ENCODE measurements at places on chromosomes 11 and 22. TPM values are rescaled to one million over a fixed set of nuclear protein-coding genes. Genes with fewer than 3 reads are reported as not detected.

NOL12 gene
- 24.3 TPM for total RNA-seq

OR8A1 gene
- not detected for total RNA-seq

BBOX1 gene
- not detected for total RNA-seq

POTEH gene
- not detected for total RNA-seq

LMNTD2 gene
- 8.2 TPM for total RNA-seq

SPTBN2 gene
- not detected for total RNA-seq

CCDC188 gene
- not detected for total RNA-seq

PANX2 gene
- total RNA-seq: 0.16 TPM

CSRP3 gene
- not detected for total RNA-seq

DCDC1 gene
- not detected for total RNA-seq

PIM3 gene
- total RNA-seq: 230 TPM

WT1 gene
- not detected for total RNA-seq

CNIH2 gene
- total RNA-seq: 6.2 TPM

GRCh38 chr11:21933095-21933494, 259.8 kb upstream of the ANO5 start:
- DNase-seq: no peak

- DNase-seq: no peak
These were observed 20.4 kb upstream of the IGSF9B start for GRCh38 chr11:133977067-133977677.

GRCh38 chr11:123104697-123105096, 42.8 kb upstream of the HSPA8 start:
- DNase-seq: no peak

DNA sequence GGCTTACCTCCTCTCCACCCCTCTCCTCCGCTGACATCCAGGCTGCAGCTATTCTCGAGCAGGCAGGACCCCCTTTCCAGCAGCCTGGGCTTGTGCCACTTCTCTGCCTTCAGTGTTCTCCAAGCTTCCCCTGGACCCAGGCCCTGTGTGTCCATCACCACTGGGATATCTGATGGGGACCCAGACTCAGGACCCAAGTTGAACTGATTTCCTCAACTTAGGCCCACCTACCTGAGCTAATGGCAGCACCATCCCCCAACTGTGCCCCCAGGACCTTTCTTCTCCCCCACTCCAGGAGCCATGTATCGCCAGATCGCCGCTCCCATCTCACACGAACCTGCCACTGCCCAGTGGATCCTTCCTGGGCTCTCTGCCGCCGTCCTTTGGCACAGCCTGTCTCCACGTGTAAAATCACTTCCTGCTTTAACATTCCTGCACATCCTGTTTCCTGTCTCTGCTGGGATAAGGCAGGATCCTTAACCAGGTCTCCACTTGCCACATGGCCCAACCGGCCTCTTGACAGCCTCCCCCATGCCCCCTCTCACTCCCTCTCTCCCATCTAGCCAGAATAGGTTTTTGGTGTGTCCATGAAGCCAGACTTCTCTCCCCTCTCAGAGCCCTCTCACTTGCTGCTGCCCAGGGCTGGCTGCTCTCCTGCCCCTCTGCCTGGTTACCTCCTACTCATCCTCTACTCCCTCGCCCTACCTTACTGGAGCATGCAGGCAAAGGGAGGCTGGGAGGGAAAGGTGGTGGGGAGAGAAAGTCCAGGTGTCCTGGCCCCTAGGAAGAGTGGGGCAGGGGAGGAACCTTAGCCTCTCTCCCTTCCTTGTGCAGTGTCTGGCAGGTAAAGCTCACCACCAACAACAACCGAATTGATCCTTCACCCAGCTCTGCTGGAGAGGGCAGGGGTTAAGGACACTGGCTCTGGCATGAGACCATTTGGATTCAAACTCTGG, 9.4 kb downstream of the SPATA19 start:
- no peak for DNase-seq

DNA sequence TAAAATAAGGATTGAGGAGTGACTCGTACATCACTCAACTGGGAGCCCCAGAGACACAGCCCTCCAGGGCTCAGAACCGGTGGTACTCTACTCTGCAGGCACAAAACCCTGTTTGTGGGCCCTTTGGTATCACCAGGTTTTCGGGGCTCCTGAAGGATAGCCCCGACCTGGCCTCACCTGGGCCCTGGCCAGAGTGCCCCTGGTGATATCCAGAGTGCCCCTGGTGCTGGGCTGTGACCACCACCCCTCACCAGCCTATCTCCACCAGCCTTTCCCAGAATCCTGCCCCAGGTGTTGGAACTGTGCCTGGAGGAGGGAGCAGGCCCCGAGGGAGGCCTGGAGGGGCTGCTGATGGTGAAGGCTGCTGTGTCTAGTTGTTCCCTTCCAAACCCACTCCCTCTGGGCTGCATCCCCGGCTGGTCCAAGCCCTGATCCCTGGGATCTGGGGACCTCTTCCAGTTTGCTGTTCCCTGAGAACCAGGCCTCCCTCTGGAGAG, 2.2 kb upstream of the GGT5 start:
- no peak for DNase-seq

- peak; percentile 39 for DNase-seq
These were observed 13.6 kb upstream of the BID start for GRCh38 chr22:17787716-17788330.

- DNase-seq: peak; percentile 2
These were observed 3.4 kb upstream of the MOGAT2 start for GRCh38 chr11:75714211-75714610.

DNA sequence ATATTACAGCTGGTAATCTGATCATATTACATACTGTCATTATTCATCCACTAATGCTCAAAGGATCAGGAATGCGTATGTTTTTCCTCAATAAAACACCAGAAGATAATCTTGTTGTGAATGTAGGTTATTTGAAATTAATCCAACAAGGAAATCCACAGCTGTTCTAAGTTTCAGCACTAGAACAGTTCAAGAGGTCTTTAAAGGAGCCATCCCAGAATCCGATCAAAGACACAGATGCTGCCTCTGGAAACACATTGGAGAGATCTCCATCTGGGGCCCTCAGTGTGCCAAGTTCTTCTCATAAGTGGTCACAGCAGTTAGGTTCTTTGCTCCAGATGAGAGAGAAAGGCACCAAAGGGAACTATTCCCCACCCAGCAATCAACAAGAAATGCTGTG, 1955.1 kb upstream of the RAG2 start:
- DNase-seq: no peak

GRCh38 chr11:126660321-126660720, 304.8 kb downstream of the ST3GAL4 start:
- DNase-seq: no peak

GRCh38 chr11:22807855-22808570, 21.6 kb downstream of the SVIP start:
- DNase-seq: no peak

- DNase-seq: no peak
These were observed 18.9 kb upstream of the UVRAG start for GRCh38 chr11:75796091-75796435.

GRCh38 chr11:66015936-66016792, 4.4 kb downstream of the CST6 start:
- no peak for DNase-seq

DNA sequence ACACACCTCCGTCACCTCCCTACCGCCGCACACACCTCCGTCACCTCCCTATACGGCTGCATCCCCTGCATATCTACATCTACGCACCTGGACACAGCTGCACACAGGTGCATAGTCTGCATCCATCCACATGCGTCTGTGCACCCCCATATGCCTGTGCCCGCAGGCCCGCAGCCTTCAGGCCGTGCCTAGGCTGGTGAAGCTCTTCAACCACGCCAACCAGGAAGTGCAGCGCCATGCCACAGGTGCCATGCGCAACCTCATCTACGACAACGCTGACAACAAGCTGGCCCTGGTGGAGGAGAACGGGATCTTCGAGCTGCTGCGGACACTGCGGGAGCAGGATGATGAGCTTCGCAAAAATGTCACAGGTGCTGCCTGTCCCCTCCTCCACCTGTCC, 4.8 kb downstream of the PKP3 start:
- no peak for DNase-seq

- DNase-seq: no peak
These were observed 397.7 kb downstream of the TBC1D22A start for GRCh38 chr22:47160141-47160541.

DNA sequence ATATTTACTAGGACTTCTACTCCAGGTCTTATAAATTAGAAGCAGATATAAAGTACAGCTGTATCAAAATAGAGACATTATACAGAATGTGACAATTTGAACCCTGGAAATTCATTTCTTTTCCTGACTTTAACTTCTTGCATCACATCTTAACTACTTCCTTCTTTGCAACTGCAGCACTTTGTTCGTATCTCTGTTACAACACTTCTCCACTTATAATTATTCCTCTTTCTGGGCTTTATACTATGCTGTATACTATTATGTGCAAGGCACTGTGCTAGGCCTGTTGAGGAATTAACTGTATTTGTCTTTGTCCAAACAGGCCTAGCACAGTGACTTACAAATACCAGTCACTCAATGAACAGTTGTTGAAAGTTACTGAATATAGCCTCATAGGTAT, 1.8 kb upstream of the SLC36A4 start:
- DNase-seq: no peak

GRCh38 chr22:25048659-25049647, 96.4 kb downstream of the KIAA1671 start:
- DNase-seq: peak; percentile 56

GRCh38 chr11:47325271-47326041, 27.0 kb downstream of the MYBPC3 start:
- no peak for DNase-seq

DNA sequence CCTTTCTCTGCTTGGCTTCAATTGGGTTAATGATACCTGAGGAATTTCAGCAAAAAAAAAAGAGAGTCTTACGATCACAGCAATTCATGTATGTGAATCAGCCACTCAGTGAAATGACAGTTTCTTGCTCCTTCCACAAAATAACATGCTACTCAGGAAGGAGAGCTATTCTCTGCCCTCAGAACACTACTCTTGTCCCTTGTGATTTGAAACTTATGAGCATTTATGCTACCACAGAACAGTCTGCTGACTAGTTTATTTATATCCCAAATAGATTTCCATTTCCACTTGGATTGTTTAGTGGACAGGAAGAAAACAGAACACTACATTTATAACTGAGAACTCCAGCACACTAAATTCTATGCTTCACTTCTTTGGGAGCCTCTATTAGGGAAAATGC, 8.5 kb downstream of the TFIP11 start:
- DNase-seq: no peak

DNA sequence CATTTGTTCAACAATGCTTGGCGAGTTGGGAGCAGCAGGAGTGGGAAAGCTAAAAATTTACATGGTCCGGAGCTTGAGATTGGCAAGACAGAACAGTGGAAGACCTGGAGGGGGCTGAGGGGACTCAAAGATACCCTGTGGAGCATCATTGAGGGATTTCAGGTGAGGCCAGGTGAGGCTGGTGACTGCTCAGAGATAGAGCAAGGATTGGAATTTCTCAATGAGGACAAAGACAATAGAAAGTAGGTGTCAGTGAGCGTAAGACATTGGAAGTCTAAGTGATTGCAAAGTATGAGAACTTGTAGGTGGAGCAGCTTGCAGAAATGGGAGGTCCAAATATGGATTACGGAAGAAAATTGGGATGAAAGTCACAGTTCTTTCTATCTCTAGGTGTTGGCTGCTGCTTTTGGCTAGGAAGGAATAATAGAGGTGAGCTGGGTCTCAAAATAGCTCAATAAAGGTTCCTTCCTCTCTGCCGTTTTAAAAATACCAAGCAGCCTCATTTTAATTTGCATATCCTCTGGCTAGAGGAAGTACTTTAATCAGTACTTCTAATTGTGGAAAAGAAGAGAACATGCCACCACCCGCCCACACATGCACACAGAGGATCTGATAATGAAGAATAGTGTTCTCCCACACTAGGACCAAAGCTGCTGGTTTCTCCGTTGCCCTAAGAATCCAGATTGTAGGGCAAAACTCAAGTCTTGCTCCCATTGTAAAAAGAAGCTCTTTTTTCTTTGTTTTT, 41.8 kb upstream of the SORL1-AS1 start:
- no peak for DNase-seq

DNA sequence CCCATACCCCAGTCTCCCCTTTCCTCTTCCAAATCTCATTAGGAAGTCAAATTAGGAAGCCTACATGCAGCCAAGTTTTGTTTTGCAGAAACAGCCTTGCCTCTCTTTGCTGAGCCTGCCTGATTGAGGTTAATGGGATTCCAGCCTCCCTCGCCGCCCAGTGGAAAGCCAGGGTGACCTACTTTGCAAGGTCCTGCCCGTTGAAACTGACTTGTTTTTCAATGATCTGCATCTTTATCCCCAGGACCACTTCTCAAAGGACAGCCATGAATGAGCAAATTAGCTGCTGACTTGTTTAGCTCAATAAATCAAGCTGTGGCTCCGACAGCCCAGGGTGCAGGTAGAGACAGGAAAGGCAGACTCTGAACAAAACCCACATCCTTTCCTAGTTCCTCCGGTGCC, 110.4 kb downstream of the RRAS2 start:
- peak; percentile 57 for DNase-seq

- peak; percentile 36 for DNase-seq
These were observed 712 bp downstream of the CERK start for GRCh38 chr22:46737105-46737975.

DNA sequence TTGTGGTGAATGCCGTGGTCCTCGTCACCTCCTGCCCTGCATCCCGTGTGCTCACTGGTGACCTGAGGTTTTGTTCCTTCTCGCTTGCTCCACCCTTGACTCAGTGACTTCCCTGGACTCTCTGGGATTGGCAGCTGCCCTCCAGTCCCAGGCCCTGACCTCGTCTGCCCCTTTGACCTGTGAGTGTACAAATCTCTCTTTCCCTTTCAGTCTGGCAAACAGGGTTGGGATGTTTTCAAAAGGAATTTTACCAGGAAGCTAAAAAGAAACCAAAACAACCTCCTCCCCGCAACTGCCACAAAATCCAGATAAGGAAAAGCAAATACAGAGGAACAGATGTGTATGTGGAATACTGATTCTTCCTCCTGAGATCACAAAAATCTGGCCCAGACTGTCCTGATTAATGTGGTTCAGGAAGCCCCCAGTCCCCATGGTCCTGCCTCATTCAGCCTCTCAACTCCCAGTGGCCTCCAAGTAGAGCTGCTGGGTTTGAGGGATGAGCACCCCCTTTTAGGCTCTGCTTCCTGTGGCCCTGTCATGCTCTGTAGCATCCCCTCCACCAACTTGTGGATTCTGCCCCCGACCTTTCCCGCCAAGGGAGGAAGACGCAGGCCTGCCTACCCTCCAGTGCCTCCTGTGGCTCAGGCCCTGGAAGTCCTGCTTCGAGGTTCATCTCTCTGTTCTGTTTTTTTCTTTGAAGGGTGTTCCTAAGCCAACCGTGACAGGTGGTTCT, 15.2 kb downstream of the ROBO4 start:
- no peak for DNase-seq

GRCh38 chr22:26399289-26399688, 29.8 kb upstream of the ASPHD2 start:
- DNase-seq: no peak

DNA sequence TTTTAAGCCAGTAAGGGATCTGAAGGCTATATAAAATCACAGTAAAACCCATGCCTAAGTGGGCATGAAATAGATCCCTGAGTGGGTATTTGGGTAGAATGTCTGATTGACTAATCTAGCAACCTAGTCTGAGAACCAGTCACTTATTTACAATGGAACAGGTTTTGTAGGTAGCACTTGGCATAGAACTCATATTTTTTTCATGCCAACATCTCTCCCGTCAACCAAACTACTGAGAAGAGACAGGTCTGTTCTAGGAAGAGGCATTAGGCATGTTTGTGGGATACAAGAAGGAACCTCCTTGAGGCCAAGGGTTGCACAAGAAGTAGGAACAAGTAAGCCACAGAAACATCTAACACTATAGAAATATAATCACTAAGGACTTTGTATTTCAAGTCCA, 840.4 kb upstream of the TENM4 start:
- DNase-seq: no peak
